ENCODE measurements at places on chromosomes 11 and 22.

DNA sequence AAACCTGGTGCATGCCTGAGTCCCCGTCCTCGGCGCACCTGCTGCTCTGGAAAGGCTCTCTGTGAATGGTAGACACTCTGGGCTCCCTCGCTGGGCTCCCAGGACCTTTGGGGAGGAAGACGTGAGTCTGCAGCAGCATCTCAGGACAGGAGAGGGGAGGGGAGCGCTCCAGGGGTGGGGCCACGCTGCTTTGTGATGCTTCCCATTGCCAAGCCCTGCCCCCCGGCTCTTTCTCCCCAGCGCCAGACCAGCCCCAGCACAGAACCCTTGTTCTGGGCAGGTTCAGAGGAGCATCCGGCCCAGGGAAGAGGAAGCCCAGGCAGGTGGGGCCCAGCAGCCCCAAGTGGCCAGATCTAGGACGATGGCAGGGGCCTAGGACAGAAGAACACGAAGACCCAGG lies 111.2 kb downstream of the BRD1 start:
- DNase-seq = no peak

DNA sequence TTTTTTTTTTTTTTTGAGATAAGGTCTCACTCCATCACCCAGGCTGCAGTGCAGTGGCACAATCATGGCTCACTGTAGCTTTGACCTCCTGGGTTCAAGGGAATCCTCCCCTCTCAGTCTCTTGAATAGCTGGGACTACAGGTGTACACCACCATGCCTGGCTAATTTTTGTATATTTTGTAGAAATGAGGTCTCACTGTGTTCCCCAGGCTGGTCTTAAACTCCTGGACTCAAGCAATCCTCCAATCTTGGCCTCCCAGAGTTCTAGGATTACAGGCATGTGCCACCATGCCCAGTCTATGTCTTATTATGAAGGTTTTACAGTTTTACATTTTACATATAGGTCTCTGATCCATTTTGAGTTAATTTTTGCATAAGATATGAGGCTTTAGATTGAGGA lies 20.4 kb upstream of the MAPK1 start:
- no peak for DNase-seq

GRCh38 chr22:33917744-33918406 lies 2.4 kb downstream of the LARGE1 start:
- DNase-seq = no peak

- DNase-seq = no peak
These were observed 108.2 kb downstream of the EMSY start for GRCh38 chr11:76552987-76553386.

DNA sequence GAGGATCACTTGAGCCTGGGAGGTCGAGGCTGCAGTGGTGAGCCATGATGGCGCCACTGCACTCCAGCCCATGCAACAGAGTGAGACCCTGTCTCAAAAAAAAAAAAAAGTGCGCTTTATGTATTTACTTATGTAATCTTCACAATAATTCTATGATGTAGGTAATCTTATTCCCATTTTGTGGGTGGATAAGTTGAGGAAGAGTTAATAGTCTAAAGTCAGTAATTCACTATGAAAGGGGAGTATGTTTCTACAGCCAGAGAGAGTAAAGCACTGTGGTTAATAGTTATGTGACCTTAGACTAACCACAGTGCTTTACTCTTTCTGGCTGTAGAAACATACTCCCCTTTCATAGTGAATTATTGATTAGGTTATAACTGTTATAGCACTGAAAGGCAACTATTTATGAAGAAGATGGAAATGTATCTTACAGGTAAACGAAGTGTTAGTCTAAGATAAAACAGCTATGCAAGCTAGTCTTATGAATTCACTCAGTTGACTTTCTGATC lies 11.9 kb downstream of the CTR9 start:
- DNase-seq = no peak

- DNase-seq = no peak
These were observed 32.5 kb upstream of the APLNR start for GRCh38 chr11:57269571-57270021.

DNA sequence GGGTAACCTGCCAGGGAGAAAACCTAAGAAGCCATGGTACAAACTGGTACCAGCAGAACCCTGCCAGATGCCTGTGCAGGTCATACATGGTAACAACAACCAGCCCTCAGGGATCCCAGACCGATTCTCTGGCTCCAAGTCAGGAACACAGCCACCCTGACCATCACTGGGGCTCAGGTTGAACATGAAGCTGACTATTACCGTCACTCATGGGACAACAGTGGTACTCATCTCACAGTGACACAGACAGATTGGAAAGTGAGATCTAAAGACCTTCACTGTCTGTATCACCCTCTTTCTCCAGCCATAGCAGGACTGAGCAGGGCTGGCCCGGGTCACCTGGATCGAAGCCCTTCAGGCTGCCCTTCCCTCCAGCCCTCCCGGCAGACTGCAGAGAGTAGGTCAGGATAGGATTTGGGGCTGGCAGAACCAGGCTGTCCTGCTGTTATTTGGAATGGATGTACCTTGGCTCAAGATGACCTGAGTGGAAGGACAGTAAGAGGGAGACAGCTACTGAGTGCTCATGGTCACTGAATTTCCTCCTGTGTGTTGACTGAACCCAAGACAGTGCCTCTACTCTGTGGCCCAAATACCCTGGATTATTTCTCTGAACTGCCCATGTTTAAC lies 94.7 kb downstream of the GGTLC2 start:
- DNase-seq = no peak

DNA sequence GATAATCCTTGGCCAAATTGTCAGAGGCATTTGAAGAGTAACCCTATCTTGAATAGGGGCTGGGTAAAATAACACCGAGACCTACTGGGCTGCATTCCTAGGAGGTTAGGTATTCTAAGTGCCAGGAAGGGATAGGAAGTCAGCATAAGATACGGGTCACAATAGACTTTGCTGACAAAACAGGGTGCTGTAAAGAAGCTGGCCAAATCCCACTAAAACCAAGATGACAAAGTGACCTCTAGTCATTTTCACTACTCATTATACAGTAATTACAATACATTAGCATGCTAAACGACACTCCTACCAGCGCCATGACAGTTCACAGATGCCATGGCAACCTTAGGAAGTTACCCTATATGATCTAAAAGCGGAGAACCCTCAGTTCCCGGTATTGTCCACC lies 964 bp upstream of the REXO2 start:
- DNase-seq = no peak

GRCh38 chr22:39738746-39739145 lies 154.8 kb downstream of the ENTHD1 start:
- DNase-seq = no peak

- no peak for DNase-seq
These were observed 92.7 kb downstream of the MSANTD4 start for GRCh38 chr11:105929084-105929955.

- DNase-seq = no peak
These were observed 44.6 kb upstream of the SPATA19 start for GRCh38 chr11:133889893-133890292.

GRCh38 chr11:77726524-77726923 lies 88.9 kb upstream of the CLNS1A start:
- no peak for DNase-seq

DNA sequence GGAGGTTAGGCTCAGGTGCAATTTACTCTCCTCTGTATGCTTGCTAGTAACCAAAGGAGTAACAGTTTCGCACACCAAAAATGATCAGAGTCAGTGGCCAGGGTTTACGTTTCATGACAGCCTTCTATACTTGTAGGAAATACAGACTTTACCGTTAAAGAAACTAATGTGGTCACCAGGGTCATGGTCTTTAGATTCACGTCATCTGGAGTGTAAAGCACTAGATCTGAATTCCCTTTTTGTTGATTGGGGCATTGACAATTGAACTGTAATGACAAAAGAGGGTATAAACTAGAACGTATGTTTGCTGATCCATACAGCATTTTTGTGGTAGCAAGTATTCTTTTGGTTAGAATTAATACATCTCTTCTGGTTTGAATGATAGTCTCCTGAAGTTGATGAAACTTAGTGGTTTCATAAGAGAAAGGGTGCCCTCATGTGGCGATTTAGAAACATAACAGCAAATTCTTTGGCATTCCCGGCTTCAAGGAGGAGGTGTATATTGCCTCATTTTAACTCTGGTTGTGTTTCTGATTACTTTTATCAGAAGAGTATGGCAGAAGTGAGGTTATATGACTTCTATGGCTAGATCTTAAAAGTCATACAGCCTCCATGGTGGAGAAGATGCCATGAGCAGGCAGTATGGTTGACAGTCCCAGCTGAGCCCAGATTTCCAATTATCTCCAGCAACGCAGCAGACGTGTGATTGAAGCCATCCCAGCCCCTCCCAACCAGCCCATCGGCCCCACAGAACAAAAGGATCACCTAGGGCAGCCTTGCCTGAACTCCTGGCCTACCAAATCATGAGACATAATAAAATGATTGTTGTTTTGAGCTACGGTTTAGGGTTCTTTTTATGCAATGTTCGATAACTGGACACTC lies 35.1 kb downstream of the MMP7 start:
- no peak for DNase-seq

All from stimulated activated CD4-positive, alpha-beta T cell treated with anti-CD3 and anti-CD28 coated beads, TNF-alpha, amount 100 ng/mL, for 24 hours (primary cell).